ENCODE measurements at places on chromosomes 6 and 20.

DNA sequence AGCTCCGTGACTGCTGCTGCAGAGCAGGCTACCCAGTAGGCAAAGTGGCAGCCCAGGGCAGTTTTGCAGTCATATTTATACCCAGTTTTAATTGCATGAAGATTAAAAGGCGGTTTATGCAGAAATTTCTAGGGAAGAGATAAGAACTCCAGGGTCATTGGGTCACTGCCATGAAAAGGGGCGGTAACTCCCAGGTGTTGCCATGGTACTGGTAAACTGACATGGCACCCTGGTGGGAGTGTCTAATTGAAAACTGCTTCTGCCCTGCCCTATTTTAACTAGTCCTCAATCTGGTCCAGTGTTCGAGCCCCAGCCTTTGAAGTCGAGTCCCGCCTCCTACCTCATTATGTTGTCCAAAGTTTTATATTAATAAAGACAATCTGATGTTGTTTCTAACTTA, 75.0 kb upstream of the FUCA2 start:
- DNase-seq = no peak

DNA sequence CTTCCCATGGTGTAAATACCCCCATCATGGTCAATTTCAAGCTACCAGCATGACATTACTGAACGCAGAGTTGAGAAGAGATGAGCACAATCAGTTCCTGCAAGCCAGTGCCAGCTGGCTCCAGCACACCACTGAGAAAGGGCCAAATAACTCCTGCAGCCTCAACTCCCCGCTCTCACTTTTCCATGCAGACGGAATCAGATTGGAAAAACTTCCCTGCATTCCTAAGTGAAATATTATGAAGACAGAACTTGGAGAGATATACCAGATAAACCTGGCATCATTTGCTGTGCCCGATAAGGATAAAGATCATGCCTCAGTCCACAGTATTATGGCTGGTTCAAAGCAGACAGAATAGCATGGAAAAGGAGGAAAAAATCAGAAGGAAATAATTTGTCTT, 56.7 kb downstream of the FILIP1 start:
- no peak for DNase-seq

DNA sequence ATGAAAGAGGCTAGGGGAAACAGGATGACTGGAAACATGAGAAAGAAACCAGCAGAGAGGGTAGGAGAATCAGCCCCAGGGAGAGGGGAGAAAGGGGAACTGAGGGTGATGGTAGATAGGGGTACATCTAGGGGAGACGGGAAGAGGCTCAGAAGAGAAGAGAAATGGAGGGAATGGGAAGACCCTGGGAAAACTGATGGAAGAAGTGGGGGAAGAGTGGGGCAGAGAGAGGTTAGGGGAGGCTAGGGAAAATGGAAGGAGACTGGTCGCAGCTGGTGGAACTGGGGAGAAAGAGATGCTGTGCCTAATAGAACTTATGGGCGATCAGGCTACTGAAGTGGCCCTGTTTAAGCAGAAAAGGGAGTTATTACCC, 548 bp downstream of the PROCR start:
- no peak for DNase-seq

GRCh38 chr6:38375341-38375740, 264.4 kb downstream of the BTBD9 start:
- DNase-seq = no peak

DNA sequence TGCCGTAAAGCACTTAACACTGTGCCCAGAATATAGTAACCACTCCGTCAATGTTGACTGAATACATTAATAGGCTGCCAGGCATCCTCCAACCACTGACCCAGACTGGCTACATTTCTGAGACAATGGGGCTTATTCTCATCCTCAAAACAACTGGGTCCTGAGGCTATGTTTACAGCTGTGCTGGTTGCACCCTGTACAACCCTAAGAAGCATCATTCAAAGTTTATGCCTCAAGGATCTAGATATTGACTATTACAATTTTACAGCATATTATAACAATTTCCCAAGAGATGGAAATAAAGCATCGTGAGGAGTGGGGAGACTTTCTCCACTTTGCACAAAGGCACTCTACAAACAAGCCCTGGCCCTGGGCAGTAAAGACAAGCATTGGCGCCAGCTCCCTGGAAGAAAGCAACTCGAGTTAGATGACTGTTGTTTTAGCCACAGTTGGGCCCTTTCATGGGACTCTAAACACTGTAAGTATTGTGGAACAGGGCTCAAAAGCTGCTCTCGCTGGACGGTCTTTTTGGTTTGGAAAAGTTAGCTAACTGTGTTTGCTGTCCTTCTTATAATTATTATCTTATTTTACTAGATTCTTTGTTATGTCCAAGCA, 30.2 kb downstream of the MYLIP start:
- DNase-seq = no peak

- no peak for DNase-seq
Measured at GRCh38 chr6:61886608-61887259, 399.3 kb downstream of the KHDRBS2 start.

DNA sequence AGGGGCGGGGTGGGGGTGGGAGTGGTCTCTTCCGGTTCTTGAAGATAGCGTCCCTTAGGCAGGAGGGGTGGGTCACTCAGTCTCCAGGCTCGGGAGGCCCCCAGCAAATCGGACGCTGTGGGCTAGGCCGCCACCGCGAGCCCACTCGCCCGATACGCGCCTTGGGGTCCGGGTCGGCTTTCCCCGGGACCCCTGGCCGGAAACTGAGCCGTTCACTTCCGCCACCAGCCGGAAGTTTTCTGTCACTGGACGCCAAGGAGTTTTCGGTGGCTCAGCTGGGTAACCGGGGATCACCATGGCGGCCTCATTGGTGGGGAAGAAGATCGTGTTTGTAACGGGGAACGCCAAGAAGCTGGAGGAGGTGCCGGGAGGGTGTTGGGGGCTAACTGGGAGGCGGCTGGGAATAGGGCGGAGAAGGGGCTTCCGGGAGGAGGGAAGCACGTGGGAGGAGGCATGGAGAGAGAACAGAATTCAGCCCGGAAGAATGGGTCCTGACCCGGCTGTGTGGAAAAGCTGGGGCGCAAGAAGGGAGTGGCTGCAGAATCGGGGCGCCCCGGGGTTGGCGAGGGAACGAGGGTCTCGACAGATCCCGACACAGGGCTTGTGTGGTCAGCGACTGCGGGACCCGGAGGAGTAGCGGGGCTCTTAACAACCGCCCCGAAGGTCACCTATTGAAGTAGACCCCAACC, at the start of gene ITPA:
ITPA (plus strand) TSS at position 242 of the 689 bp plus-strand sequence; CDS start at position 296, 54 bp downstream.
- peak; percentile 51 for DNase-seq

DNA sequence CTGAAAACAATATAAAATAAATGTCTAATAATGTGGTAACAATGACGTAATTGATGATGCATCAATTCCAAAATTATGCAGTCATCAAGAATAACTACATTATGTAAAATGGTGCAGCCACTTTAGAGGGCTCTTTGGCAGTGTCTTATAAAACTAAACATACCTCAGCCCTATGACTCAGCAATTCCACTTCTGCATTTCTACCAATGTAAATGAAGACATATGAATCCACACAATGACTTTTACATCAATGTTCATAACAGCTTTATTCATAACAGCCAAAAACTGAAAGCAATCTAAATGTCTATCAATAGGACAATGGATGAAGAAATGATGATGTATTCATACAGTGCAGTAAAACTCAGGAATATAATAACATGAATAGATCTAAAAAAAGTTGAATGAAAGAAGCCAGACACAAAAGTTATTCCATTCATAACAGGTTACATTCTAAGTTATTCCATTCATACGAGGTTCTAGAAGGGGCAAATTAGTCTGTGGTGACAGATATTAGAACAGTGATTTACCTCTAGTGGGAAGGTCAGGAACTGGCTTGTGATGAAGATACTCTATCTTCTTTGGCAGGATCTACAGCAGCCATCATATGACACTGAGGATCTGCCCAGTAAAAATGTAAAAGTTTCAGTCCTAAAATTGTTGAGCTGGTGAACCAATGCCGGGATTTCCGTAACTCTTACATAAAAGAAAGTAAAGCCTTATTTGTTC, 396.1 kb downstream of the PLCB1 start:
- no peak for DNase-seq

- DNase-seq = no peak
Measured at GRCh38 chr6:137970368-137970767, 103.3 kb downstream of the TNFAIP3 start.

DNA sequence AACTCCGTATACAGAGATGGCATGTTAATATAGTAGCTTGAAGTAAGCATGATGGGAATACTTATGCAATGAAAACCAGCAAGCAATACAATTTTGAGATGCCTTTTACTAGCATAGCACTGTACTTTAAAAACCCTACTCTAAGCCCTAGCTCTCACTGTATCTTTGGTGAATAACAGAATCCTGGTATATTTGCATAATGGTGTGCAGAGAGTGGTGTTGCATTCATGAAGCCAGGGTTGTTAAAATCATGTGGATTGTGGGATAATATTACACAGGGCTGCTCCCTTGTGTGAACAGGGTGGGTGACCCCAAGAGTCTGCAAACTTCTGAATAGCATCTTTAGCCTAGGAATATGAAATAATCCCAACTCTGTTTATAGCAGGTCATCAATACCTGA, 105.2 kb upstream of the BMP2 start:
- no peak for DNase-seq

Measured in activated T-cell treated with anti-CD3 and anti-CD28 coated beads for 24 hours (primary cell).